Mesothelial cell of epicardium (in vitro differentiated cells): ENCODE measurements at places on chromosomes 13 and 19. TPM values are rescaled to one million over a fixed set of nuclear protein-coding genes. Genes with fewer than 3 reads are reported as not detected.
A peak's percentile ranks its signal among the peaks of the same experiment; 100 is the strongest.

GRCh38 chr13:112643759-112644459, 45.9 kb upstream of the ATP11A start:
- no peak for DNase-seq

- DNase-seq = no peak
These were observed 112.5 kb downstream of the SACS start for GRCh38 chr13:23320926-23321534.

DNA sequence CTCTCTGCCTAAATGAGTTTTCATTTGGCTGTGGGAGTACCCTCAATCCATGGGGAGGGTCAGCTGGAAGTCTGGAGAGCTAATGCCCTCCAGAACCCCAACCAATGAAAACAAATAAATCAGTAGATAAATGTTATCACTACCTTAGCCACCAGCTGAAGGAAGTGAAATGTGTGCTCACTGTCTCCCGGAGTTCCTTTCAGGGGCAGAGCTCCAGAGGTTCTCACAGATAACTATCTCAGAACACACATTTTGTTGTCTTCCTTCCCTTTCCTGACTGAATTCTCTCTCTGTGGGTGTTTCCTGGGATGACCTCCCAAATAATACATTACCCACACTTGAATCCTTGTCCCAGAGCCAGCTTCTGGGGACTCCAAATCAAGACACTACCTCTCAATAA, 779.6 kb downstream of the DIAPH3 start:
- no peak for DNase-seq

SERTAD3 gene
- total RNA-seq = 70.0 to 75.5 TPM (median 70.5 TPM) in 3 replicates

DNA sequence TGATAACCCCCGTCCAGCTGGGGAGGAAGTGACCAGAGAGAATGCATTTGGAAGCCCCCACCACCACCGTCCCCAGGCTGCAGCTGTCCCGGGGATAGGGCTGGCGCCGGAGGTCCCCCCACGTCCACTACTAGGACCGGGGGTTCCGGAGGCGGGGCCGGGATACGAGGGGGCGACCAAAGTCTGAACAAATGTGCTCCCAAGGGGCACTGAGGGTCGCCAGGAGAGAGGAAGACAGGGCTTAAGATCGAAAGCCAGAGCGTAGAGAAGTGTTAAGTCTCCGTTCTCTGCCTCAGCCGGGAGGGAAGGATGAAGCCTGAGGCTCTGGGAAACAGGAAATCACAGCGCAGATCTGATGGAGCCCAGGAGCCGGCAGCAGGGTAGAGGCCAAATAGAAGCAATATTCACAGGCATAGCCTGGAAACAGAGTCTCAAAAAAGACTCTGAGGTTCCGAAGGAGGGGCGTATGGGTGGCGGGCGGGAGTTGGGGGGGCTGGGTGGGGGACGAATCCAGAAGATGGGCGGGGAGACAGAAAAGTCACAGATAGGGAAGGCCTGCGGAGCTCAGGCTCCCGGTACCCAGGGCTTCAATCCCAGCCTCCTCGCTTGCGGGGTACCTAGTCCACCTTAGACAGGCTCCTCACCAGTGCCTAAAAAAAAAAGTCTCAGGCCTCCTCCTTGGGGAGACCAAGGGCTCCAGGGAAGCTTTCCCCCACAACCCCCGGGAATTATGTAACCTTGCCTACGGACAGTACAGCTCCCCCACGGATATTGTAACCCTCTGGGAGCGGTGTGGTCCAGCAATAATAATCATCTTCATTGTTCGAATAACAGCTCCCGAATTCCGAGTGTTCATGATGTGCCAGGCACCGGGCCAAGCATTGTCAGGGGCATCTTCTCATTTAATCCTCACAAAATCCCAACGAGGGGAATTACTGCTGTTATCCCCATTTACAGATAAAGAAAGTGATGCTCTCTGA, 1.1 kb upstream of the ERF start:
- DNase-seq = no peak

- no peak for DNase-seq
These were observed 8.1 kb downstream of the RAB20 start for GRCh38 chr13:110553417-110553816.

DNA sequence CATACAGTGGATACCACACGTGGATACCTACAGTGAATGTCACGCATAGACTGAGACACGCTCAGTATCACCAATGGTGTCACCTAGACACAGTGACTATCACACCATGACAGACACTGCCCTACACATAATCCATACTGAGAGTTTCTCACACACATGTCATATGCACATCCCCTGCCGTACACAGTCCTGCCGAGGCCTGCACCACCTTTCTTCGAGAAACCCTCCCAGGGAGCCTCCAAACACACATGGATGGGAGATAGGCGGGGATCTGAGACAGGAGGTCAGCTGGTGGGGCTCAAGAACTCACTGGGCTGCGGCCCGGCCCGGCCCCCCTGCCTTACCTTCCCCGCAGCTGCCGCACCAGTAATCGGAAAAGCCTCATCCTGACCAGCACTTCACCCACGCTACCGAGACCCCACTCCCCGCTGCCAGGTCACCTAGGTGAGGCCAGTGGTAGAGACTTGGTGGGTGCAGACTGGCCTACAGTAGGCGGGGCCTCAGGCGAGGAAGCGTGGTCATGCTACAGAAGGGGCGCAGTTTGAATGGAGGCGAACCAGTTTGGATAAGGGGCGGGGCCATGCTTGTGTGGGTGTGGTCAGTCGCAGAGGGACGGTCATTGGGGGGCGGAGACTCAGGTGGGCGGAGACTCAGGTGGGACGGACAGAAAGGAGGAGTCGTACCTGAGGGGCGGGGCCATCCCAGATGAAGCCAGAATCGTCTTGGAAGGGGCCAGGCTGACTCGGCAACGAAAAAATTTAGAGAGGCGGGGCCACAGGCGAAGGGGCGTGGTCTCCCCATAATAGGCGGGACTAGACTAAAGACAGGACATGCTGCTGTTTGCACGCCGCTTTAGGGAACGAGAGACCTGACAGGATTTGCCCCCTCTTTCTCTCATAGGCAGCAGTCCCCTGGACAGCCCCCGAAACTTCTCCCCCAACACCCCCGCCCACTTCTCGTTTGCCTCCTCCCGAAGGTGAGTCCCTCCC, 2.1 kb downstream of the MAST1 start:
- DNase-seq = peak; percentile 57

AP1M2 gene
- total RNA-seq = 25.9 to 32.5 TPM (median 32.1 TPM) in 3 replicates

GRCh38 chr19:41604831-41605230, 22.0 kb downstream of the CEACAM4 start:
- no peak for DNase-seq

SLC15A1 gene
- 1.0 to 1.2 TPM (median 1.0 TPM) in 3 replicates for total RNA-seq

GRCh38 chr19:6925801-6926751, 38.7 kb downstream of the ADGRE1 start:
- no peak for DNase-seq

- no peak for DNase-seq
These were observed 942.1 kb upstream of the SPRY2 start for GRCh38 chr13:81283062-81283461.

- no peak for DNase-seq
These were observed 131.6 kb downstream of the SOX1 start for GRCh38 chr13:112198396-112199010.

KRTDAP gene
- 1.9 to 3.3 TPM (median 2.5 TPM) in 3 replicates for total RNA-seq

DNA sequence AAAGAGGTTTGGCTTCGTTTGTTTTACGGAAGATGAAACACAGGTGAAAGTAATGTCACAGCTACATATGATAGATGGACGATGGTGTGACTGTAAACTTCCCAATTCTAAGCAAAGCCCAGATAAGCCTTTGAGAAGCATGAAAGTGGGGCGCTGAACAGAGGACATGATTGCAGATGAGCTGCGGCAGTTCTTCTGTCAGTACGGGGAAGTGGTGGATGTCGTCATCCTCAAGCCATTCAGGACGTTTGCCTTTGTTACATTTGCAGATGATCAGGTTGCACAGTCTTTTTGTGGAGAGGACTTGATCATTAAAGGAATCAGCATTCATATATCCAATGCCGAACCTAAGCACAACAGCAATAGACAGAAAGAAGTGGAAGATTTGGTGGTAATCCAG, 111.5 kb upstream of the DIAPH3 start:
- no peak for DNase-seq

LILRB5 gene
- not detected in 3 replicates for total RNA-seq

CEACAM5 gene
- total RNA-seq = not detected in 3 replicates

ATP4A gene
- 0.11 to 0.22 TPM (median 0.16 TPM) in 3 replicates for total RNA-seq

DNA sequence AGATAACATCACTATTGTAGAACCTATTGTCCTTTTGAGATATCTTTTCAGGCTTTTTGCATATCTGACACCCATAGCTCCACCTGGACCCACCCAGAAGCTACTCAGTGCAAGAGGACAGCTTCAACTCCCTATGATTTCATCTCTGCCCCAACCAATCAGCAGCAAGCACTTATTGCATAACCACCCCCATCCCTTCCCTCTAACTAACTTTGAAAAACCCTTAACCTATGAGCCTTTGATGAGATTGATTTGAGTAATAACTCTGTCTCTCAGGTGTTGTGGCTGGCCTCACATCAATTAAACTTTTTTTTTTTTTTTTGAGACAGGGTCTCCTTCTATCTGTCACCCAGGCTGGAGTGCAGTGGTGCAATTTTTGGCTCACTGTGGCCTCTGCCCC, 13.4 kb upstream of the MTRF1 start:
- DNase-seq = no peak

- DNase-seq = no peak
These were observed 21.4 kb upstream of the MICU2 start for GRCh38 chr13:21625366-21625765.

CGB1 gene
- 2.2 TPM in 1 of 3 replicates, not detected in the others for total RNA-seq

SMIM44 gene
- total RNA-seq = not detected in 3 replicates
